ENCODE measurements at places on chromosomes 16 and 17.

DNA sequence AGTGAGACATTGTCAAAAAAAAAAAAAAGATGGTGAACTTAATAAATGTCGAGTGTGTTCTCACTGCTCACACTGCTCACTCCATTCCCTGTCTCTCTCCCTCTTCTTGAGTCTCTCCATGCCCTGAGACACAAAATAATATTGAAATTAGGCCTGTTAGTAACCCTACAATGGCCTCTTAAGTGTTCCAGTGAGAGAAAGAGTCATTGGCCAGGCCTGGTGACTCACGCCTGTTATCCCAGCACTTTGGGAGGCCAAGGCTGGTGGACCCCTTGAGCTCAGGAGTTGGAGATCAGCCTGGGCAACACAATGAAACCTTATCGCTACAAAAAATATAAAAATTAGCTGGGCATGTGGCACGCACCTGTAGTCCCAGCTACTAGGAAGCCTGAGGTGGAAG lies 16.2 kb upstream of the CSF3 start:
- DNase-seq, result no peak

DNA sequence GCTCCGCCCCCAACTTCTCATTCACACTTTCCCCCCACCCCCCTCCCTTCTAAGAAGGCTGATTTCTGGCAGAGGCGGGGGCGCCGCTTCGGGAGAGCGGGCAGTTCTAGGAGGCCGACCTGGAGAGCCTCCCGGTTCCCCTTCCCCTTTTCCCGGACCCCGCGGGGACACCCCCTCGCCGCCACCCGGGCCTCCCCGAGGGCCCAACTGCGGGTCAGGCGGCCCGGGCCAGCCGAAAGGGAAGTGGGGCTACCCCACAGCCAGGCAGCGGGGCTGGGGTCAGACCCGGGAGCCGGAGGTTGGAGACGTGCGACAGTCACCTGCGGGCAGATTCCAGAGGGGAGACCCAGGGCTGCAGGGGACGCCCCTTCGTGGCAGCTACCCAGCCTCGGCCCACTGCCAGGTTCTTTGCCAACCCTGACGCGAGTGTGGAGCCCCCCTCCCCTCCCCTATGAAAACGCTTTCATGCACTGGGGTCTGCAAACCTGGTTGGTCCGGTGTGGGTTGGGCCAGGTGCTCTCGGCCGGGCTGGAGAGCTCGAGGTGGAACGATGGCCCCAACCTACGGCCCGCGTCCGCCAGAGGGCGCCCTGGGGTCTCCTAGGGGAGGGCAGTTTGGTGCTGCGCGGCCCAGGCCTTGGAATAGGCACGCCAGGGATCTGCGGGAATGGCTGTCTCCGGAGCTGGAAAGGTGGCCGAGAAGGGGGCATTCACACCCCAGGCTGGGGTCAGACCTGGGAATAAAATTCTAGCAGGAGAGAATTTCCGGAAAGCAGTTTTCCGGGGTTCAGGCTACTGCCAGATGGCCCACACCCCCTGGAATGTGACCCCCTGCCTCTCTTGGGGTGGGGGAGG lies 721 bp upstream of the SOCS3 start:
- DNase-seq, result no peak

- no peak for DNase-seq
Observed at GRCh38 chr16:81445143-81445961, 744 bp downstream of the CMIP start.

DNA sequence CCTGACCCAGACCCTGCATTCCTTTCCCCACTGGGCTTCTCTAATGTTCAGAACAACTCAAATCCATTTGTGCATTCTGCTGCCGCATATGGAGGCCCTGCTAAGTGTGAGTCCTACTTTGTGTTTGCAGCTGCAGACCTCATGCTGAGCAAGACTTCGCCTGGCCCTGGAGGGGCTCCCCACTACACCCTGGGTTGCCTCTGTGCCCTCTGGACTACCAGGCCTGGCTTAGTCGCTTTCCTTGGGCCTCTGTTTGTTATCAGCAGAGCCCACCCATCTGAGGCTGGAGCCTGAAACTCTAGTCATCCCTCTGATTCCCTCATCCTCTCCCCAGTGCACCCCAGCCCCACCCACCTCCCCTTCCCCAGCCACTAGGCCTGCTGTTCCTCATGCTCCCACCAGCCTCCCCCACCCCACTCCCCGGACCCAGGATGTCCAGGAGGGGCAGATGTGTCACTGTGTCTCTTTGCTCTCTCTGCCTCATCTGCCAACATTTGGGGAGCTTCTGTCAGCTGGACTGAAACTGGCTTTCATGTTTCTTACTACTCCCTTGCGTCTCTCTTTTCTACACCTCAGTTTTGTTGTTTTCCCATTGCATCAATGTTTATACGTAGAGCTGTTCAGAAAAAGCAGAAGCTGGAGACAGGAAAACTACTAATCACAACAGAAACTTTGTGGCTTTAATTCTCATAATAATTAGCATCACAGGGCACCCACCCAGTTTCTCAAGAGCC lies 17.9 kb upstream of the CD300E start:
- no peak for DNase-seq

DNA sequence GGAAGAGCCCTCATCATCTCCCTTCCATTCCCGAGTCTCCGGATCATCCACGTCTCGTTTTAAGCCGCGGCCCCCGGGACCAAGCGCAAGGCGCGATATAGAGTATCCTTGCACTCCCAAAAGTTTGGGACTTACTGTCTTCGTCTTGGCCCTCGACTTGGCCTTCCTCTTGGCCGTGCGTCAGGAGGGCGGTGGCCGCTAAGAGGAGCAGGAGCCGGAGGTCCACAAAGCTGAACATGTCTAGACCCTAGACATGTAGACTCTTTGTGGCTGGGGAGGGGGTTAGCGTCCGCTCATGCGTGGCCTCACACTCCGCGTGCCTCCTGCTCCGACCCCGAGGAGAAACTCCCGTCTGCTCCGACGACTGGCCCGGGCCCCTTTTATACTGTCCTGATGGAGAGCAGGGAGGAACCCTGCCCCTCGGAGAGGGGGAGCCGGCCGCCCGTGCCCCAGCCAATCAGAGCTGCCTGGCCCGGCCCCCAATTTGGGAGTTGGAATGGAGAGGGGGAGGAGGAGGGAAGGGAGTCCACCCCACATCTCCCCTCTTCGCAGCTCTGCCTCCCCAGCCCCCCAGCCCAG lies at the start of gene COL1A1:
COL1A1 (minus strand) TSS at position 356 of the 579 bp plus-strand sequence; CDS start at position 238, 118 bp downstream.
- DNase-seq, result no peak

- DNase-seq, result no peak
Observed at GRCh38 chr17:48055531-48056245, 7.5 kb downstream of the NFE2L1 start.

GRCh38 chr17:45931677-45932076 lies 37.3 kb downstream of the MAPT start:
- DNase-seq, result no peak

- DNase-seq, result no peak
Observed at GRCh38 chr16:83887080-83887479, 11.8 kb upstream of the MLYCD start.

DNA sequence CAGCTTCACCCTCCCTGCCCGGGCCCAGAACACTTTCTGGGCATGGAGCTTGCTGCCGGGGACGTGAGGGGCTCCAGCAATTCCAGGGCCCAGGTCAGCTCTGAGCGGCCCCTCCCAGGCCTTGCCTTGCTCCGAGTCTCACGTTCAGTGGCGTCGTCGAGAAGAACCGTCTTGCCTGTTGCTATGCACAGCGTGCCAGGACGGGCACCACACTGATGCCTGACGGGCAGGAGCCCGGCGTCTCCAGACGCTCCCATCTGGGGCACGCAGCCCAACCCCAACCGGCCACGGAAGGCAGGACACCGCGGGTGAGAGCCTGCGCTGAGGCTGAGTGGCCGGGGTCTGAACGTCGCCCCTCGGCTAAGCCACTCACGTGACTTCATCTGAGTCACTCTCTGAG lies 27.1 kb downstream of the TIMM22 start:
- DNase-seq, result no peak

GRCh38 chr16:1494129-1494640 lies 1.0 kb downstream of the TELO2 start:
- no peak for DNase-seq

- DNase-seq, result no peak
Observed at GRCh38 chr17:47076171-47076570, 97.1 kb upstream of the RPRML start.

- DNase-seq, result no peak
Observed at GRCh38 chr17:36742267-36743000, 141.1 kb downstream of the MRM1 start.

DNA sequence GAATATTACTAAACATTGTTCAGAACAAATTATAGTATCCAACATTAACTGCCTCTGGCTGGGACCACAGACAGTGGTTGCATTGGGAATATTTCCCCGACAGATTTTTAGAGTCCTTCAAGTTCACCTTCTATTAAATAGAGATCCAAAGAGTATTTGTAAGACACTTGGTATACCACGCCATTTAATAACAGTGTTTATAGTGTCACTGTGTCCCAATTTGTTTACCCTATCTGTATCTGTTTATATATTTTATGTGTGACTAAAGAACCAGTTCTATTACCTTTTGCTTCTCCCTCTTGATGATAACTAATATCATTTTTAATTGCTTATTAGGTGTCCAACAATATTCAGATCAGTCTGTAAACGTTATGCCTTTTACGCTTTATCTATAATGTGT lies 191.3 kb upstream of the IRX5 start:
- no peak for DNase-seq

GRCh38 chr16:67425061-67425460 lies 5.9 kb upstream of the HSD11B2 start:
- DNase-seq, result no peak

GRCh38 chr16:26155221-26155620 lies 463.5 kb downstream of the HS3ST4 start:
- no peak for DNase-seq

GRCh38 chr17:59400858-59401257 lies 69.4 kb downstream of the YPEL2 start:
- DNase-seq, result no peak

DNA sequence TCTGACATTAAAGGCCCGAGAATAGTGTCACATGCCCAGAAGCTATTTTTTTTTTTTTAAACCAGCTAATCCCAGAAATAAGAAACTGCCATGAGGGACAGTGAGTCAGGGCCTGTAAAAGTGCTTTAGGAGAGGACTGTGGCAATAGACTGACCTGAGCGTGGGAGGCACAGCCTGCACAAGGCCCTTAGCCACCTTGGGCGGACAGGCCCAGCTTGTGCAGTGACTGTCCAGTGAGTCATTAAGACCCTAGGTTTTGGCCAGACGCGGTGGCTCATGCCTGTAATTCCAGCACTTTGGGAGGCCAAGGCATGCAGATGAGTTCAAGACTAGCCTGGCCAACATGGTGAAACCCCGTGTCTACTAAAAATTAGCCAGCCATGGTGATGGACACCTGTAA lies 343.0 kb upstream of the ZFHX3 start:
- DNase-seq, result no peak

DNA sequence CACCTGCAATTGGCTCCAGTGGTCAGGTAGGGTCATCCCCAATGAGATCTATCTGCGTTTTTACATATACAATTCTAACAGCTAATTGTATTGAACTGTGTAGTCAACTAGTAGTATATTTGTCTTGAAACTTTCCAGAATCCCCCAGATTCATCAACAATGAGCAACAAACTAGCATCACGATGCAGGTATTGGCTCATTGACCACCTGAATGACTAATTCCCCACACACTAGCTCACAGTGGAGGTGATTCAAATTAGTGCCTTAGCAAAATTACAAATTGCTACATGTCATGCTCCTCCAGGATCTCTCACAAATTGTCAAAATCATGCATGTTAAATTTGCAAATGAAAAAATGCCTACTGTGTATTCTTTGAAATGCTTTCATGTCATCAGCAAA lies 62.8 kb upstream of the MPHOSPH6 start:
- DNase-seq, result no peak

GRCh38 chr16:52491216-52491615 lies 55.7 kb downstream of the TOX3 start:
- no peak for DNase-seq

GRCh38 chr17:27523712-27524111 lies 67.5 kb downstream of the KSR1 start:
- DNase-seq, result no peak

DNA sequence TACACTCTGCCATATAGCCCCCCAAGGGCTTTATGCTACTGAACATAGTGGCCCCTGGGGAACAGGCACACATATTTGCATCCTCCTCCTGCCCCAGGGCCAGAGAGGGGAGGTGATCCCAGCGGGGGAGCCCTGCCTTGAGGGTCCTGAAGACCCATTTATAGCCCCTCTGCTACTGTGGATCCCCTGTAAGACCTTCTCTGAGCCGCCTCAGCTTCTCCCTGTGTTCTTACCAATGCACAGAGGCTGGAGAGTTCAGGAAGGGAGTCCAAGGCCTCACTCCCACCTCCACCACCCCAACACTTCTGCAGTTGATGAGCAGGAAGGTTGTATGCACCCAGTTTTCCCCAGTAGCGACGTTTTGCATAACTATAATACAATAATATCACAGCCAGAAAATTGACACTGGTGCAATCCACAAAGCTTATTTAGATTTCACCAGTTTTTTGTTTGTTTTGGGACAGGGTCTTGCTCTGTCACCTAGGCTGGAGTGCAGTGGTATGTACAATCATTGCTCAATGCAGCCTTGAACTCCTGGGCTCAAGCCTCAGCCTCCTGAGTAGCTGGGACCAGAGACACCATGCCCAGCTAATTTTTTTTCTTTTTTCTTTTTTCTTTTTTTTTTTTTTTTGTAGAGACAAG lies 1.3 kb upstream of the FAM83G start:
- no peak for DNase-seq

DNA sequence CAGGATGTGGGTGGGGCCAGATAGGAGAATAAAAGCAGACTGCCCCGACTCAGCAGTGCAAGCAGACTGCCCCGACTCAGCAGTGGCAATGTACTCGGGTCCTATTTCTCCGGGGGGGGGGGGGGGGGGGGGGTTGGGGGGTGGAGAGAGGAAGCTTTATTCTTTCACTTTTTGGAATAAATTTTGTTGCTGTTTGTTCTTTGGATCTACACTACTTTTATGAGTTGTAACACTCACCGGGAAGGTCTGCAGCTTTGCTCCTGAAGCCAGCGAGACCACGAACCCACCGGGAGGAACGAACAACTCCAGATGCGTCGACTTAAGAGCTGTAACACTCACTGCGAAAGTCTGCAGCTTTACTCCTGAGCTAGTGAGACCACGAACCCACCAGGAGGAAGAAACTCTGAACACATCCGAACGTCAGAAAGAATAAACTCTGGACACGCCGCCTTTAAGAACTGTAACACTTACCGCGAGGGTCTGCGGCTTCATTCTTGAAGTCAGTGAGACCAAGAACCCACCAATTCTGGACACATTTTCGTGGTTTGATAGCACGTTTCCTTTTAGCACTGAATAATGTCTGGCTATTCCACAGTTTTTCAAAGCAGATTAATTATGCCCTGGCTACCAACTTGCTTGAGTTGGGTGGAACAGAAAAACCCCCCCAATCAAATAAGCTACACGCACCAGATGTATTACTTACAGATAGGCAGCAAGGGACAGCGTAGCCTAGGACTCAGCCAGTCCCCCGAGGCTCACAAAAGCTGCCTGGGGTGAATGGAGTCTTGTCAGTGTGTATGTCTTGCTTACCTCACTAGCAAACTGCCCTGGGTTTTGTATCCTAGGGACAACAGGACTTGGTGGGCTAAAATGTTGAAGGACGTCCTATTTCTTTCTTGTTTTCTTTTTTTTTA lies 11.9 kb downstream of the FZD2 start:
- no peak for DNase-seq

GRCh38 chr17:60248618-60249289 lies 99.0 kb downstream of the CA4 start:
- DNase-seq, result no peak

GRCh38 chr16:75575958-75576357 lies 9.8 kb downstream of the GABARAPL2 start:
- DNase-seq, result no peak

GRCh38 chr17:12990041-12990808 lies 27.6 kb downstream of the ELAC2 start:
- DNase-seq, result no peak

GRCh38 chr16:89711601-89712273 lies 9.0 kb downstream of the VPS9D1 start:
- DNase-seq, result no peak

Measured in NCI-H2081 treated with DMSO at 0.1 percent for 48 hours (cell line).